ENCODE measurements at places on chromosomes 7 and 10.

GRCh38 chr10:71854031-71854430, 3.0 kb upstream of the PSAP start:
- DNase-seq, result no peak

- DNase-seq, result no peak
Measured at GRCh38 chr7:88614736-88615135, 144.8 kb upstream of the ZNF804B start.

DNA sequence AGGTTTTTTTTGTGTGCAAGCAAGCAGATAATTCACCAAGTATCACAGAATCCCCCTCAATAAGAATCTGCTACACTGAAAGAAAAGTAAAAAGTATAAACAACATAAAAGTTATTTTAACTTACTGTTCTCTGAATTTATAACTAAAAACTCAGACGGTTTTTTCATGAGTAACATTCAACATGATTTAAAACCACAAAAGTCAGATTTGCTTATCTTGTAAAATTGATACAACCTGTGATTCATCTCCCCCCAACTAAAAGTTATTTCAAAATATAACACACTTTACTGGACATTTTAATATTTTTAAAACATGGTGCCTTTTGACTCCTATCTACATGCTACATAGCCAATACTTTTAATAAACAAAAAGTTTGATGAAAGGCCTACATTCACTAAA, 32.8 kb downstream of the TSPAN12 start:
- DNase-seq, result no peak

DNA sequence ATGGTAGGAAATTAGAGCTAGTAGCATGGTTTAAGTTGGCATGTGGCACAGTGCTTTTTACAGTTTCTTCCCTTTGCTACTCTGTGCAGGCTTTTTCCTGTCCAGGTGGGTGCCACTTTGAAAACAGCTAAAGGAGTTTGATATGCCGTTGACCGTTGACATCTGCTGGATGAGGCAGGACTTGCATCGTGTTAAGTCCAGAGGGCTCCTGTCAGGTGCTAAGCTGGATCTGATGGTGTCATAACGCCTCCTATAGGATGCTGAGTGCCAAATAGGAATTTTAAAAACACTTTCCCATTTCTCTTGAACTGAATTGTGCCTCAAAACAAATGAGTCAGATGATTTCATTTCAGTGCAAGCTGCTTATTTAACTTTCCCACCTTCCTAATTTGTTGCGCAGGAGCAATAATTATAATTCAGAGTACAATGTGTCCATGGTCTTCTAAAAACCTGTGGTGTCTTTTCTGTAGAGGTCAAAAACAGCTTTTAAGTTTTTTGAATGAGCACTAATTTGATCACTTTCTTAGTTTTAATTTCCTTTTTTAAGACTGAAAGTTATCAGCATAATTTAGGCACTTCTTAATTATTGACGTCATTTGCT, 178.3 kb downstream of the CDCA7L start:
- no peak for DNase-seq

- no peak for DNase-seq
Measured at GRCh38 chr10:71755179-71755879, 18.0 kb downstream of the VSIR start.

DNA sequence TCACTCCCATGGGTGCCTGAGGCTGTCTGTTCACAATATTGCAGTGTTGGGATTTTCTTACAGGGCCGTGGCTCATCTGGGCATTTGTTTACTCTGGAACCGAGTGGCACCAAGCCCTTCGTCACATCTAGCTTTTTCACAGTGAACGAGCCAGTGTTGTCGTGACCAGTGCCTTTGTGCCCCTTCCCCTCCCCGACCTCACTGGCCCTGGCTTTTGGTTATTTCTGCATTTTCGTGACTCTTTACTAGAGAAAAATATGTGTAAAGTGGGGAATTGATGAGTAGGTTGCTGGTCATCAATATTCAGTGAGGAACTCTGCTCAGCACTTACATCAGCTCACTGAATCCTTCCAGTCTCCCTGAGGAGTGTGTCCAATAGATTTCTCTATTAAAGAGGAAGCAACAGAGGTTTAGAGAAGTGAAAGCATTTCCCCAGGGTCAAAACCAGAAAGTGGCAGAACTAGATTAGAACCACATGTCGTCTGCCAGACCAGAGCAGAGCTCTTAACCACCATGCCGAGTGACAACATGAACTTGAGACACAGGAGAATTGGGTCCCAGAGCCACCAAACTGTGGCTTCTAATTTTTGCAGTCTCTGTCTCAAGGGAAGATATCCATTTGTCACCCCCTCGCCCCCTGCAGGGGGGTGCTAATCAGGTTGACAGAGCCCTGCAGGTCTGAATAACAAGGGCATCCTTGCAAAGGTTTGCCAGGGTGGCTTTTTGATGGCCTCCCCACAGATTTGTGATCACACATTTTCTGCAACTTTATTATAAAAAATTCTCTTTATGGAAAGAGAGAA, 125.3 kb downstream of the CHN2 start:
- DNase-seq, result no peak

GRCh38 chr10:52756966-52757365, 15.6 kb downstream of the MBL2 start:
- DNase-seq, result no peak

DNA sequence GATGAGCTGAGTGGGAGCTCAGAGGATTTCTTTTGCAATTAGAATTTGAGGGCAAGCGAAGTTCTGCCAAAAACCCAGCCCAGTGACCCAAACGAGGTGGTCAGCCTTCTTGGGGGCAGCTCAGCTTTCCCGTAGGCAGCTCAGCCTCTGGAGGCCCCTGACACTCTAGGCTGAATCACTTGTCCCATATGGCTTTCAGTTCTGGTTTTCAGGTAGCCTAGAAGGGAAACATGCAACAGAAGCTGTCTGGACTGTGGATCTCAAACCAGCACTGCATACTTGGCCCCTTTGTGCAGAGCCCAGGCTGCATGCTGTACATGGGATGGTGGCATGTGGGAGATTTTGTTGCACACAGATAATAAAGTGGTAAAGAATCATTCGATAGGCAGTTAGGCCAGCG, 322.8 kb downstream of the ANKRD30A start:
- DNase-seq, result no peak

GRCh38 chr10:20128811-20129210, 312.6 kb downstream of the PLXDC2 start:
- no peak for DNase-seq

GRCh38 chr7:38428041-38428440, 154.6 kb upstream of the TARP start:
- no peak for DNase-seq

- no peak for DNase-seq
Measured at GRCh38 chr7:42883950-42884349, 27.9 kb downstream of the C7orf25 start.

- no peak for DNase-seq
Measured at GRCh38 chr10:101297901-101298486, 56.0 kb upstream of the BTRC start.

GRCh38 chr7:84981055-84981976, 205.5 kb downstream of the SEMA3D start:
- DNase-seq, result no peak

DNA sequence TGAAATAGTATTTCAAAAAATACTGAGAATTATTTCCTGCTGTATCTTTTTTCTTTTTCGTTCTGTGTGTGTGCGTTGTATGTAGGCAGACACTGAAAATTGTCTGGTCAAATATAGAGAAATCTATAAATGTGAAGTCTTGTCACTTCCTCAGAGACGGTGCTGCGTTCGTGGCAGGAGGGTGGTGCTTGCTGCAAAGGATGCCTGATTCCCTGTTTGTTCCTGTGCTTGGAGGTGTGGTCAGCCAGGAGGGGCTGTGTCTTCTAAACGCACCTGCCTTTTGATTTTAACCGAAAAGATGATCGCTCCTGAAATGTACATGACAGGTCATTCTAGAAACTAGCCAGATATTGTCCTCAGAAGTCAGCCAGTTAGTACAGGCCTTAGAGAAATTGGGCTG, 32.5 kb upstream of the PRKAR1B start:
- no peak for DNase-seq

DNA sequence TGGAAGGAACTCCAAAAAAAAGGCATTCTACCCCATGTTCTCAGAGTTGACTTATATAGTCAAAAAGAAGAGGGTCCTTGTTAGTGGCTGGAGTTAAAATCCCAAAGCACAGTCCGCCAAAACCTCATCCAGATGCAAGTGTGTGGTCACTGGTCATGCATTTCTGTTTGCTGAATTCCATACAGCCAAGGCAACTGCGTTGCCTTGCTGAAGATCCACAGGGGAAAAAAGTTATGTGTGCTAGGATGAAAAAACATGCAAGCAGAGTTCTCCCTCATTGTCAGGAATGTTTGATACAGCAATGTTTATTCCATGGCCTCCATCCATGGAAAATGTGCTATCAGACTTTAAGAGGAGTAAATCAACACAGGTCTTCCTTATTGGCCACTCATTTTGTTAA, 213.1 kb downstream of the CREB5 start:
- DNase-seq, result no peak

DNA sequence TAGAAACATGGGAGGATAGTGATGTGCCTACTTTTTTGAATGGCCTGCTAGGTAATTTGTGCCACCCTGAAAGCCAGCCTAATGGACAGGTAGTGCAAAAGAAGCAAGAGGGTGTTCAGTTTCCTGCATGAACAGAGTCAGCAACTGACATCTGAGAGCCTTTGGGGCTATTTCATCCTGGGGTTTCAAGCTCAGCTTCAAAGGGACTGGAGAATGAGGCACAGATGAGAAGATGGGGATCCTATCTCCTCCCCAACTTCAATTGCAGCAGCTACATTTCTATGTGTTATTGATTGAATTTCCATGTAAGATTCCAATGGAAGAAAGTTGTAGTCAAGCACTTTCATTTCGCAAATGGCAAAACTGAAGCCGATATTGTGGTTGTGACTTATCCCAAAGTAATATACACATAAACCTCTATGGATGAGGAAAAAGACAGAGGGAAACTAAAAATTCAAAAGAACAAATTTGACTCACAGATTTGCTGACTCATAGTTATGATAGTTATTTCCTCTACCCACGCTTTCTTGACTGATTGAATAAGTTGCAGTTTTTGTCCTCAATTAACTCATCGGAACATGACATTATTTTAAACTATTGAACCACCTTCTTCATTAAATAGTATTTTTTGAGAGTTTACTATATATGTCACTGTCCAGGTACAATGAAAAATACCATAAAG, 42.6 kb upstream of the NRP1 start:
- no peak for DNase-seq

- no peak for DNase-seq
Measured at GRCh38 chr10:97780841-97781617, 9.2 kb upstream of the SFRP5 start.

GRCh38 chr10:16933783-16934182, 116.6 kb upstream of the RSU1 start:
- no peak for DNase-seq

- peak; percentile 82 for DNase-seq
Measured at GRCh38 chr7:100874577-100875355, at the start of gene SRRT. Gene SRRT (plus strand): TSS chr7:100875103. CDS start chr7:100875591, 488 bp downstream.

GRCh38 chr10:88382699-88383098, 200.4 kb downstream of the RNLS start:
- no peak for DNase-seq

GRCh38 chr7:69090936-69091335, 507.3 kb upstream of the AUTS2 start:
- DNase-seq, result no peak

- DNase-seq, result no peak
Measured at GRCh38 chr10:114307731-114308130, 68.7 kb downstream of the VWA2 start.

- DNase-seq, result no peak
Measured at GRCh38 chr10:118621304-118621942, 26.0 kb upstream of the PRLHR start.

- no peak for DNase-seq
Measured at GRCh38 chr10:54940418-54940817, 139.4 kb upstream of the PCDH15 start.

DNA sequence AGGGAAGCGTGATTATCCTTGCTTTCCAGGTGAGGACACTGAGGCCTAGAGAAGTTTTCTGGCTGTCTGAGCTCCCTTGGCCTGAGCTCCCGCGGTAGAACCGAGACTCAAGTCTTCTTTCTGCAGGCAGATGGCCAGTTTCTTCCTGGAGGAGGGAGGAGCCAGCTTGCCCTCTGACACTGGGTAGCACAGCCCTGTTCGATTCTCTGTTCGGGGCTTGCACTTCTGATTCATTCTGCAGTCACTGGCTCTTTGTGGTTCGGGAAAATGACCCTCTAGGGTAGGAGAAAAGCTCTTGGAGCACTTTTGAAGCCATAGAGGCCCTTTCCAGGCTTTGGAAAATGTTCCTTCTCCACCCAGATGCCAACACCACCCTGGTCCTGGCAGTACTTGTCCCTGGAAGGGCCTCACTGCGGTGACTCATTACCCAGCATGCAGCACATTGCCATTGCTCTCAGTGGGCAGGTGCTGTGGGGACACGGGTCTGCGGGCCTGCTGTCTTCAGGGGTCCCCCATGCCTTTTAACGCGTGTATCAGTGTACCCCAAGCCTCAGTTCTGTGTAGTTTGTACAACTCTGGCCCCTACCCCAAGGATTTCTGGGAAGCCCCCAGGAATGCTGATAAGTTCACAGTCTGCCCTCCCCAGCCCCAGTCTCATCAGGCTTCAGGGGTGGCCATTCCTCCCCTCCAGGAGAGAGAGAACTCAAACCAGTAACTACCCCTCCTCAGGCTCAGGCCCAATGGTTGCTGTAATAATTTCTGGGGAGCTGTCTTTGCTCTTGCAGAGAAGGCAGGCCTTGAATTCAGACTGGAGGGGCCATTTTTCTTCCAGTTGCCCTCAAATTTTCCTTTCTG, 11.9 kb downstream of the CHST3 start:
- no peak for DNase-seq

DNA sequence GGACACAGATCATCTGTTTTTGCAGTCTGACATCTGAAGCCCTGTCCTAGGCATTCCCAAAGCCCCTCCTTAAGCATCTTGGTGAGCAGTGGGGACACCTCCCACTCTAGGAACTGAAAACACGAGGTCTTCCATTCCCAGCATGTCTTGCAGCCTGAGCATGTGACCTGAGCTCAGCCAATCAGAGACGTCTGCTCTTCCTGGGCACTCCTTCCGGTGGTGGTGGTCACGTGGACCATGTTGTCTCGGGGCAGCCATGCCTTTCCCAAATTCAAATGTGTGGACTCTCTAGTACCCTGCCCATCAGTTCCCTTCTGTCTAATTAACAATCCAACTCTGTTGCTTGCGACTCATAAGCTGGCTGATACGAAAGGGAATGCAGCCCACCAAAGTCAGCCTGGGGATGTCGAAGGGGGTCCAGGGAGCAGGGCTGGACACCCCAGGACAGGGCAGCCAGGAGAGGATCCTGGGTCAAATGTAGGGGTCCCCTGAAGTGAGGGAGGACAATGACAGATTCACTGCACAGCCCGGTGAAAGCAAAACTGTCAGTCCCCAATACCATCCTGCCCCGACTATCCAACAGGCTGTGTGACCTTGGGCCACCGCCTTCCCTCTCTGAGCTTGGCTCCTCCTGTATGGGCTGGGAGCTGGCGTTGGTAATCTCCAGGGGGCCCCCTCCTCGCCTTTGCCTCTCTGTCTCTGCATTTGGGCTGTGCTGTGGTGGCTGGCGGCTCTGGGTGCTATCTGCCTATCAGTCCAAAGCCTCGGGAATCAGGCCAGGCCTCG, 57.4 kb upstream of the BAIAP2L1 start:
- no peak for DNase-seq

GRCh38 chr7:96996958-96997511, 8.3 kb upstream of the DLX6 start:
- DNase-seq, result no peak

- DNase-seq, result no peak
Measured at GRCh38 chr10:86698207-86698940, 30.1 kb downstream of the LDB3 start.

Measured in AG04449 (cell line).